GM12878 (cell line): ENCODE measurements at places on chromosomes 12 and 14. TPM values are rescaled to one million over a fixed set of nuclear protein-coding genes. Genes with fewer than 3 reads are reported as not detected.
A peak's percentile ranks its signal among the peaks of the same experiment; 100 is the strongest.

The MYO1H gene
- total RNA-seq: not detected in 2 replicates

The ADAMTS20 gene
- total RNA-seq: not detected in 2 replicates

- DNase-seq: no peak
Measured at GRCh38 chr12:32615441-32615840, 63.7 kb upstream of the DNM1L start.

The OTOGL gene
- 0.31 and 0.56 TPM in 2 replicates for total RNA-seq

The SLC48A1 gene
- 2.4 and 3.8 TPM in 2 replicates for total RNA-seq

- no peak for DNase-seq
Measured at GRCh38 chr12:52942066-52942900, 6.6 kb upstream of the KRT18 start.

The CPNE6 gene
- total RNA-seq: 0.13 and 0.18 TPM in 2 replicates

GRCh38 chr14:47276931-47277330, 398.5 kb downstream of the MDGA2 start:
- no peak for DNase-seq

The PLA2G1B gene
- 2.5 TPM in 1 of 2 replicates, not detected in the other for total RNA-seq

The TAS2R13 gene
- total RNA-seq: 0.72 and 1.0 TPM in 2 replicates

The HSPB8 gene
- total RNA-seq: 0.10 TPM in 1 of 2 replicates, not detected in the other

The TM7SF3 gene
- total RNA-seq: 53.5 and 53.7 TPM in 2 replicates

DNA sequence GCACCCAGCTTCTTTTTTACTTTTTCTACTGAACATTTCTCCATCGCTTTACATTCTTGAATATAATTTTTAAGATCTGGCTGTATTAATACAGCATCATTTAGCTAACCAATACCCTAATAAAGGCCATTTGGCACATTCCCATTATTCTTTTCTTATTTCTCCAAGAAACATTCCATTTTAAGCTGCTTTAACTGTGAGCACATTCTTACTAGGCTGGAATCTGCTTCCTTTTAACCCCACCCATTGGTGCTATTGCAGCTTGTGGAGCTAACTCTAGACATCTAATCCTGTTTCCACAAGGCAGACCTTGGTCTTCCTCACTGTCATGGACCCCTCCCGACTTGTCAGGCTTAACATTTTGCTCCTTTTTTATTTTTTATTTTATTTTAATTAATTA, 15.2 kb downstream of the CALM1 start:
- DNase-seq: no peak

GRCh38 chr14:75101491-75101890, 25.4 kb downstream of the NEK9 start:
- no peak for DNase-seq

DNA sequence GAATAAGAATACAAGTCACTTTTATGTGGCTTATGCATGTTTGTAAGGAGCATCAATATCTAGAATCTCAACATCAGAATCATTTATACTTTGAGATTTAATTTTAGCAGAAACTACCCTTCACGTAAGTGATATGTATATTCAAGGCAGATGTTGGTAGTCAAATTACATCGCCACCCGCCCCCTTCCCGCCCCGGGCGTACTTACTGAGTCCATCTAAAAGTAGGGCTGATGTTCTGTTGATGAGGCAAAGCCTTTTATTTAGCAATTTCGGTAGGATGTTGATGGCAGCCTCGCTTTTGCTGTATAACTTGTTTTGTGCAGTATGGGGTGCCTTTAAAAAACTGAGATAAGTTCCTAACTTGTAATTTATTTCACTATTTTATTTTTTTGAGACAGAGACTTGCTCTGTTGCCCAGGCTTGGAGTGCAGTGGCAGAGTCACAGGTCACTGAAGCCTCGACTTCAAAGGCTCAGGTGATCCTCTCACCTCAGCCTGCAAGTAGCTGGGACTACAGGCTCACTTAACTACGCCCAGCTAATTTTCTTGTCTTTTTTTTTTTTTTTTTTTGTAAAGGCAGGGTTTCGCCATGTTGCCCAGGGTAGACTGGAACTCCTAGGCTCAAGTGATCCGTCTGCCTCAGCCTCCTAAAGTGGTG, 30.8 kb downstream of the KTN1 start:
- no peak for DNase-seq

DNA sequence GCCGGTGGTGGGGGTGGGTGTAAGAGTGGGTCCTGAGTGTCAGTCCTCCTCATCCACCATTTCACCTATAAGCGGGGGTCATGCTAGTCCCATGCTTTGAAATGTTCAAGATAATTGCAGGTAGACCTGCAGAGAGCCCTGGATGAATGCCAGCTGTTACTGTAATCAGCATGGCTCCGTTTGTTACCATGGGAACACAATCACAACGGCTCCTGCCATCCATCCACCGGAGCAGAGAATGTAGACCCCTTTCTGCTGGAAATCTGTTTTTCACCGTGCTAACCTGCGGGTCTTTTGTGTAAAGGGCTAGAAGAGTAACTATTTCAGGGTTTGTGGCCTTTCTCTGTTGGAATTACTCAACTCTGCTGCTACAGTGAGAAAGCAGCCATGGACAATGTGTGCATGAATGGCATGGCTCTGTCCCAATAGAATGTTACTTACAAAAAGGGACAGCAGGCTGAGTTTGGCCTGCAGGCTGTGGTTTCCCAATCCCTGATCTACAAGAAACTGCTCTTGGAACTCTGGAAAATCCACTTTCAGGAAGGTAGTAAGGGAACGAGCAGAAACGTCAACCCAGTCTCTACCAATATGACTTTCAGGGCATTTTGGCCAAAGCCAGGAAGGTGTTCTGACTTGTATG, 36.1 kb downstream of the KCTD10 start:
- no peak for DNase-seq

The OR10P1 gene
- total RNA-seq: not detected in 2 replicates

The ENDOU gene
- total RNA-seq: 0.21 TPM in 1 of 2 replicates, not detected in the other

DNA sequence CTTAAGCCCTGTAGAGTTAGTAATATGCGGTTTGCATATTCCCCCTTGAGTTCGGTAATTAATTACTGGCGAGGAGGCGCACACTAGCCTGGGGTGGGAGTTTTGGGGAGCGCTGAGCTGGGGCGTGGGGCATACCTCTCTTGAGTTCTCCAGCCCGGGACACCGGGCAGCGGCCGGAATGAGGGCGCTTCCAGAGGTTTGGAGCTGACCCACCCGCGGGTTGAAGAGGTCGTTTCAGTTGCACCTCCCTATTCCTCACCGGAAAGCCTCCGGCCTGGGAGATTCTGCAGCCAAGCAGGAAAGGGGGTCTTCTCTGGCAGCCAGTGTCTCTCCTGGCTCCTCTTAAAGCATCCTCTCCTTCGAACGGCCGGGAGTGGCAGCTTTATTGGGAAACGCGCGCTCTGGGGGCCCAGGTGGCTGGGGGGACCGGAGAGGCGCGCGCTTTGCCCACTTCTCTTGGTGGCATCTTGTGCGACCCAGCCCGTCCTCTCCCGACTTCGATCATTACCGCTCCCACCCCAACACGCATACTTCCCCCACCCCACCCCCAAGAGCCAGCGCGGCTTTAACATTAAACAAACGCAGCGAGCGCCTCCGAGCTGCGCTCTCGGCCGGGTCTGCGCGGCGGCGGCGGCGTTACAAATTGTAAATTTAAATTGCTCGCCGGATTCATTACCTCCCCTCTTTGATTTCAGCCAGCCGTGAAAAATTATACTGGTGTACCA, 3.9 kb upstream of the LHX5 start:
- no peak for DNase-seq

DNA sequence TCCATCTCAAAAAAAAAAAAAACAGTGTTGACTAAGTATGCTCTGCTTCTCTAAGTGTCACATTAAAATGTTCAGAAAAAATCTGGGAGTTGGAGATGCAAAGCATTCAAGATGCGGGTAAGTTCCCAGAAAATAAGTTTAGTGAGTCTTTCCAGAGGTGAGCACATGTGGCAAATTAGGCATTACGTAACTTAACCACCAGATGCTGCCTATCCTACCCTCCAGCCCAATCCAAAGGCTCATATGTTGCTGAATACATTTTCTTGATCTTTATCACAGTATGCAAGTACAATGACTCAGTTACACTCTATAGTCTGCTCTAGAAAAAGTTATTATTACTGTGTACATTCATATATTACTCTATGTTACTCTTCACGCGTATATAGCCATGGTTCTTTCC, 3.6 kb downstream of the SLC2A14 start:
- no peak for DNase-seq

- DNase-seq: no peak
Measured at GRCh38 chr12:128542844-128543243, 275.9 kb downstream of the TMEM132C start.

GRCh38 chr12:131596115-131596514, 114.8 kb upstream of the SFSWAP start:
- DNase-seq: no peak

DNA sequence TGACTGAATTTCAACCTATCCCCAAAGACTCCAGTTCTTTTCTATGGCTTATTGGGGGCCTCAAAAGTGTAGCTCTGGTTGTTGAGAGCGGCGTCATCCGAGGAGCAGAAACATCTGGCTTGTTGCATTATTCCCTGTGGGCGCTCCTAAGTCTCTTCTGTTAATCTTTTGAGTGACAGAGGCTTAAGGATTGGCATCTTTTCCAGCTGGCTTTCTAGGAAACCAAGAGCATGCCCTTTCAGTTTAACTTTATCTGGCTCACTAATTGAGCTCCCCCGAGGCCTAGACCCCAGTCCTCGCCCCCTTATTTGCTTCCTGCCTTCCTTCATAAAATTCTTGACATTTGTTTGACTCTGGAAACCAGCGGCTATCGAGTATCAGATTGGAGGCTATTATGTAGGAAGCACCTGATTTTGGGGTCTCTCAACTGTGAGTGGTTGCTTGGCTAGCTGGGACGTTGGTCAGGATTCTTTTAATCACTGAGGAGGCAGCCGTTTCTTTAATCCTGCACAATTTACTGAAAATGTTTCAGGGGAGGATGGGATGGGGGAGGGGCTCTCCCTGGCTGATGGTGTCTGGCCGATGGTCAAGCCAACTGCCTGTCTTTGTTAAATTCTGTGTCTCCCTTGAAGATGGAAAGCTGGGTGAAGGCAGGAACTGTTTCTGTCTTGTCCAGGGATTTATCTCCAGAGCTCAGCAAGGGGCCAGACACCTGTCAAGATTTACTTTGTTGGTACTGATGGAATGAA, 3.1 kb downstream of the SMOC1 start:
- DNase-seq: no peak

- peak; percentile 11 for DNase-seq
Measured at GRCh38 chr14:71720978-71721624, 211.1 kb upstream of the RGS6 start.

- no peak for DNase-seq
Measured at GRCh38 chr12:24895612-24896011, 53.3 kb downstream of the BCAT1 start.

The CLECL1 gene
- total RNA-seq: 29.0 and 33.6 TPM in 2 replicates
